Anterior cingulate cortex (tissue), 58 donors: ENCODE measurements at places on chromosomes 1 and 21.

- DNase-seq = no peak
Measured at GRCh38 chr1:89809556-89809955, 11.3 kb upstream of the LRRC8D start.

- DNase-seq = no peak
Measured at GRCh38 chr1:169052727-169053126, 53.8 kb upstream of the ATP1B1 start.

- DNase-seq = no peak
Measured at GRCh38 chr1:179754041-179754624, 11.0 kb downstream of the FAM163A start.

DNA sequence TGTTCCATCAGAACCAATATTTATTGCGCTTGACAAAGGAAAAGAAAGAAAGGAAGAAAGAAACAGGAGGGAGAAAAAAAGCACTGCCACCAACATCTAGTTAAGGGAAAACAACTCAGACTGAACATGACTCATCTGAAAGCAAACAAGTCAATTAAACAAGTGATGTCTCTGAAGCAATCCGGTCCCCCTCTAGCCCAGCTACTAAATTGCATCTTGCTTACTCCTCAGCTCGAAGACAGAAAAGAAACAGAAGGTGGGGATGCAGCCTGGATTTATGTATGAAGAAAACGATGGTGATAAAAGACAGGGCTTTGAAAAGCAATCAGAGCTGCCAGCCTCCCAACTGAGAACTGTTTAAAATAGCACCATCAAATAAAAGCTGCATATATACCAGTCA lies 188.2 kb downstream of the OMA1 start:
- DNase-seq = no peak

DNA sequence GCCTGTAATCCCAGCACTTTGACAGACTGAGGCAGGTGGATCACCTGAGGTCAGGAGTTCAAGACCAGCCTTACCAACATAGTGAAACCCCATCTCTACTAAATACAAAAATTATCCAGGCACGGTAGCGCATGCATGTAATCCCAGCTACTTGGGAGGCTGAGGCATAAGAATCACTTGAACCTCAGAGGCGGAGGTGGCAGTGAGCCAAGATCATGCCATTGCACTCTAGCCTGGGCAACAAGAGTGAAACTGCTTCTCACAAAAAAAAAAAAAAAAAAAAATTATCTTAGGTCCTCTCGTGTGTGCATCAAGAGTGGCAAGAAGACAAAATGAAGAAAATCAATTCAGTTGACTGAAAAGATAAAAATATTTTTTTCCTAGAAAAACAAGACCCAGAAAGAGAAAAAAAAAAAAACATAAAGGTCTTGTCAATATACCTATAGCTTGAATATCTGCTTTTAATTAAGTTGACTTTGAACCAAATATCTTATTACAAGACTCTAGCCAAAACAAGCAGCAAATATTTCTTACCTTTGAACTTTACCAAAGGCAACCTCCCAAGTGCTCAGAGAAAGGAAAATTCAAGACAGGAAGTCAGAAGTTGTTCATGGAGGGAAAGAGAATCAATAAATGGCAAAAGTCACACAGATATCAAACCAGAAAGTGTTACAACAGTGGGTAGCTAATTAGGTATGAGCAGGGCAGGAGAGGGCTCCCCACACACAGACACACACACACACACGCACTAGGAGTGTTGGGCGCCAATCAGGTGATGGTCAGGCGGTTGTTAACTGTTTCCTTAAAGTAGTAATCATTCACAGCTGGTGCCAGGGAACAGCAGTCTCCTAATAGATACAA lies 29.6 kb downstream of the ITLN2 start:
- no peak for DNase-seq

DNA sequence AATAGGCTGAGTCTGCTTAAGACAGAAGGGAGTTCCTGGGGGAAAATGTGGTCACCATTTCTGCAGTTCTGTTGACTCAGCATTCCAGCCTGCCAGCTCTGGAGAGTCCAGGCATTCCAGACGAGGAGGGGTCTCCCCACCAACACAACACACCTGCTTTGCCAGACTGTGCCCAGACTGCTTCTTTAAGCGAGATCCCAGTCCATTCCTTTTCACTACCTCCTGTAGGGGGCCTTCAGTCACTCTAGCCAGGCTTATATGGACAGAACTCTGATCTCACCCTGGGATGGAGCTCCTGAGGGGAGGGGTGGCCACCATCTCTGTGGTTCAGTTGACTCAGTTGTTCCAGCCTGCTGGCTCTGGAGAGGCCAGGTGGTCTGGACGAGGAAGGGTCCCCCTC lies 48.5 kb downstream of the UBE2U start:
- DNase-seq = no peak

GRCh38 chr1:21280011-21280471 lies 10.2 kb downstream of the ECE1 start:
- no peak for DNase-seq

- peak; percentile 48 for DNase-seq
Measured at GRCh38 chr1:233326811-233327650, 493 bp upstream of the MAP3K21 start.

DNA sequence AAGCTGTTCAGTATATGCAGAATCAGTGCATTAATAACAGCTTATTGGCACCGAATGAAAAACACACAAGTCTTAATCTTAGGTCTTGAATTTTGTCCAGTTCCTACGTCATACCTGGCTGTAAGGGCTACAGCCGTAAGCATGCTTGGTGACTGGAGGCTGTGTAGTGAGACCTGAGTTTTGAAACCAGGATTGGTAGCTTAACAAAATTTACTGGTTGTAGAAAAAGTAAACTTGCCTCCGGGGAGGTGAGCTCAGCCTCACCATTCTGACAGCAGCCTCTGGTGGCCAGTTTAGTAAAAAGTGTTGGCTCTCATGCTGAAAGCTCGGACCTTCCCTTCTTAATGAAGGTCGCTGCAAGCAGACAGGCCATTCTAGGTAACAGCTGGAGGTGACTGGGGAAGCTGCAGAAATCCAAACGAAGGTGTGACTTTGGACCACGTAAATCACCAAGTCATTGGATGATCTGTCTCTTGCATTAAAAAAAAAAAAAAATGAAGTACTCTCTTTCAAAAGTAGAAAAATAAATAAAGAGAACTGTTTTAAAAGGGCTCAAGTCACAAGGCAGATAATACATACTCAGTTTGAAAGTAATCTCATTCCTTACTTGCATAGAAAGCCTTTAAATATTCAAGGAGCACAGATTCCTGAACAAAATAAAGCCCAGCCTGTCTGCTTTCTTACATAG lies 48.9 kb downstream of the HLCS start:
- DNase-seq = no peak

DNA sequence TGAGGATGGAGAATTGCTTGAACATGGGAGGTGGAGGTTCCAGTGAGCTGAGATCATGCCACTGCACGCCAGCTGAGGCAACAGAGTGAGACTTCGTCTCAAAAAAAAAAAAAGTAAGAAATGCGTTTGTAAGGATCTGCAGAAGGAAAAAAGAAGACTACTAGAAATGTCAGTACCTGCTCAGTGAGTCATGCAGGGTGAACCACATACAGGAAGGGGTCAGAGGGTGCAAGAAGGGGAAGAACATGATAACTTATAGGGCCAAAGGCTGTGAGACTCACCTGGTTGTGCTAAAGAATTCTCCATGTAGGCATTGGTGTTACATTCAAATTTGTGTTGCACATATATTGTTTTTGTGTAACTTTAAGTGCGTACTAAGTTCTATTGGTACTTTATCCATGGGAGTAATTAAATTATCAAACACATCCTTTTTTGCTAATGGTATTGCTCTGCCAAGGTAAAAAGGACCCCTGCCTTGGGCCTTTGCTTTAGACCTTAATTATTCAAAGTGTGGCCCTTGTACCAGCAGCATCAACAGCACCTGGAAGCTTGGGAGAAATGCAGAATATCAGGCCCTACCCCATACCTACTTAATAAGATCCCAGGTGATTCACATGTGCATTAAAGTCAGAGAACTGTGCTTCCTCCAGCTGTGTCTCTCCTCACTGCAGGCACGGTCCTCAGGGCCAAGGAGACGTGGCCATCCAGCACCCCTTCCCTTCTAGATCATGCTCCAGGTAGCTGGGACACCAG lies 96.4 kb upstream of the PPP2R5A start:
- no peak for DNase-seq

DNA sequence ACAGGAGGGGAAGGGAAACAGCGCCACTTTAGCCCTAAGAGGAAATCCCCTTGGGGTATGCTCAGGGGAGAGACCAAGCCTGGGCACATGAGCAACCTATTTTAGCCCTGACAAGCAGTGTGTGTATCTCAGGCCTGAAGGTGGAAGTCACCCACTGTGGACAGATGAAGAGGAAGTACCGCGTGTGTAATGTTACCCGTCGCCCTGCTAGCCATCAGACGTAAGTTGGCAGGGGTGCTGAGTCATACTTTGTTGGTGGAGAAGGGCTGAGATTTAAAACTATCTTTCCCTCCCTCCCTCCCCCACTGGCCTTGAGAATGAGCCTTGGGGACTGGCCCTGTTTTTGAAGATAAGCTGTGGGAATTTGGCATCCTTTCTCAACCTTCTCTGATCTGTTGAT lies 11.2 kb downstream of the AGO1 start:
- no peak for DNase-seq

- peak; percentile 27 for DNase-seq
Measured at GRCh38 chr1:43540653-43541071, 10.0 kb downstream of the PTPRF start.

GRCh38 chr1:45982359-45982758 lies 150.1 kb downstream of the PIK3R3 start:
- no peak for DNase-seq

DNA sequence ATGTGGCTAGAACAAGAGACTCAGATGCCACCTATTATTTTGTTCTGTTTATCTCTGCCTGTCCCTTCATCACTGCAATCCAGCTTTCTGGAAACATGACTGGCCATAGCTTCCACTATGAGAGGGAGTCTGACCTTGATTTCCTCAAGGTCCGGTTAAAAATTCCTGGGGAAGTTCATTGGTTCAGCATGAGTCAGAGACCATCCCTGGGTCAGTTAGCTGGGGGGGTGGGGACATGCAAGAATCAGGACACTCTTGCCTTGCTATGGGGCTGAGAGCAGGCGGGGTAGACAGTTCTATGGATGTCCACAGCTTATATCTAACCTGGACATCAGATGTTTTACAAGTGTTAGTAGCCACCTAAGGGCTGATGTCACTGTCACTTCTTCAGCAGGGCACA lies 81.1 kb downstream of the TENT5C start:
- DNase-seq = no peak

DNA sequence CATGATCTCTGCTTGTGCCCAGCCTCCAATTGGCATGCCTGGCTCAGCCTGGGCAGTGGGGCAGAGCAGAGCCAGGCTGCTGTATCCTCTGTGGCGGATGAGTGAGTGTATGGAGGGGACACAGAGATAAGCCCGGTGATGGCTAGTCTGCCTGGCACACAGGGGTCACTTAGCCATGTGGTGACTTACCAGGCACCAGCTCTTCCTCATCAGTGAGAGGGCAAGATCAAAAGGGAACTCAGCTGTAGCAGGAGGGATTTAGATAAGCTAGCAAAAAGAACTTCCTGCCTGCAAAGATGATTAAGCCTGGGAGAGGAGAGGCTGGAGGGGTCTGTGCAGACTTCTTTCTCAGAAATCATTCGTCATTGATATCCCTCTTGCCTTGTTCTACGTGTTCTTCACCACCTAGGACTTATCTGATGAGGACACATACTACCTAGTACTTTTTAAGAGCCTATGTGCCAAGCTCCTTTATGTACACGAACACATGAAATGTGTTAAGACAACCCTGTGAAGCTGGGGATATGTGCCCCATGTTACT lies 7.9 kb downstream of the KIF21B start:
- DNase-seq = no peak

DNA sequence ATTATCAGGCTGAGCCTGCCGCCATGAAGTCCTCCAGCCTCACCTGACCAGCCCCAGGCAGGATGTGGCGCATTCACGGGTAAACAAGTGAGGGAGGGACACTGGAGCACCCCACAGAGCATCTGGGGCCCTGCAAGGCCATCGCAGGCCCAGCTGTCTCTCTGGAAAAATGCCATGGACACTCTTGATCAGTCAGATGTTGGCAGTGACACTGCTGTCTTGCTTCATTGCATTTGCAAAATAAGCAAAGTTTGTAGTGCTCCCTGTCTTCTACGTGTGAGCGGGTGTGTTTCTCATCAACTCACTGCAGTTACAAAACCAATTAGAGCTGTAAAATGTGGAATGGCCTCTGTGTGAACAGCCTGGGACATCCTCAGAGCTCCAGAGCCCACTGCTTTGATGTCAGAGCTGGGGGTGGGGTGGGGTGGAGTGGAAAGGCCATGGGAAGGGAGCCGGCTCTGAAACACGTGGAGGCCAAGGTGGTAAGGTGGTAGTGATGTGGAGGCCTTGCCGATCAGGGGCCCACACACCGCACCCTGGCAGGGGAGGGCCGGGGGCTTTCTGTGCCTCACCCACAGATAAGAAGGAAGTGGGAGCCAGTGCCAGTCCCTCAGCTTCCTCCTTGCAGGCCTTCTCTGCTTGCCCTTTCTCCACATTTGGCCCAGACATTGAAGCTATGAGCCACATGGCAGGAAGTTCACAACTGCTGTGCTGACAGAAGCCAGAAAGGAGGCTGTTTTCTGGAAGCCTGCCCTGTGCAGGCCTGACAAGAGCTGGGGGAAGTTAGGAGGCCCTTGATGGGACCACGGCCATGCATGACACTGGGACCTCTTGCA lies 254.9 kb downstream of the RHOU start:
- peak; percentile 62 for DNase-seq

DNA sequence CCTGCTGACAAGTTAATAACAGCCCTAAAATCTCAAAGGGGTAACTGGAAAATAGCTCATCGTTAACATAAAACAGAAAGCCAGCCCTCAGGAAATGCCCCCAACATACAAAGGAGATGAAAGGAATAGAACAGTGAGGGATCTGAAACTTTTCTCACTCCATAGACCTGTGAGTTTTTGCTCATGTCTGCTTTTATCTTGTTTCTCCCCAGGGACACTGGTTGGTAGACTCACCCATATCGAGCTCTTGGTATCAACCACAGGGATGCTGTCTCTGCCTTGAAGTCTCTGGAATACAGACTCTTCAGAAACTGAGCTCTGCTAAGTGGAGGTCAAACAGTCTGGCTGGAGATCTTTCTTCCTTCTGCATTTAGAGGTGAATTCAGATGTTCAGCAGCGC lies 77.4 kb upstream of the CAMK1G start:
- DNase-seq = no peak

DNA sequence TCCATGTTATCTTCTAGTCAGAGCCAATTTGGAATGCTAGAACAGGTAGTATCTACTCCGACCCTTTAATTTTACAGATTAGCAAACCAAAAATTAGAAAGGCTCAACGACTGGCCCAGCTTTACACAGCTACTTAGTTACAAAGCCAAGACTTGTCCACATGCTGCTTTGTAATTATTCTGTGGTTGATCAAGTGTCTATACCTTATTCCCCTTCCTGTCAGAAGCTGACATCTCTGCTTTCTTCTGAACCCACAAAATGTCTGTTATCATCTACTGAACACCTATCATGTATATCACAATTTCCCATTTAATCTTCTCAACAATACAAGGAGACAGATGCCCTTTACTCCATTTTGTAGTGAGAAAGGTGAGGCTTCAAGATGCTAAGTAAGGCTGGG lies 15.6 kb downstream of the TGFBR3 start:
- DNase-seq = no peak

GRCh38 chr1:223631956-223632355 lies 33.5 kb downstream of the CAPN8 start:
- DNase-seq = no peak
